ENCODE measurements at places on chromosomes 3 and 15.

- no peak for DNase-seq
Observed at GRCh38 chr3:41933154-41933676, 28.7 kb downstream of the ULK4 start.

GRCh38 chr15:57298843-57299550 lies 77.3 kb upstream of the CGNL1 start:
- no peak for DNase-seq

DNA sequence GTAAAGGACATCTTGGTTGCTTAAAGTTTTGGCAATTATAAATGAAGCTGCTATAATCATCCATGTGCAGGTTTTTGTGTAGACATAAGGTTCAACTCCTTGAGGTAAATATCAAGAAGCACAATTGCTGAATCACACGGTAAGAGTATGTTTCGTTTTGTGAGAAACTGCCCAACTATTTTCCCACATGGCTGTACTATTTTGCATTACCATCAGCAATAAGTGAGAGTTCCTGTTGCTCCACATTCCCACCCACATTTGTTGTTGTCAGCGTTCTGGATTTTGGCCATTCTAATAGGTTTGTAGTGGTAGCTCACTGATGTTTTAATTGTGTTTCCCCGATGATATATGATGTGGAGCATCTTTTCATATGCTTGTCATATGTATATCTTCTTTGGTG lies 118.5 kb upstream of the KCNMB2 start:
- no peak for DNase-seq

DNA sequence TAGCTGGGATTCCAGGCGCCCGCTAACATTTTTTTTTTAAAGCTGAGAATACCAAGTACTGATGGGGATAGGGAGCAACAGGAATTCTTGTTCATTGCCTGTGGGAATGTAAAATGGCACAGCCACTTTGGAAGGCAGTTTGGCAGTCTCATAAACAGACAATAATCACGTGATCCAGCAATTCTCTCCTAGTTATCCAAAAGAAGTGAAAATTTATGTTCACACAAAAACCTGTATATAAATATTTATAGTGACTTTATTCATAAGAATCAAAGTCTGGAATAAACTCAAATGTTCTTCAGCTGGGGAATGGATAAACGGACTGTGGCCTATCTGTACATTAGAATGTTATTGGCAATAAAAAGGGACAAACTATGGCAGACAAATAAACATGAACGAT lies 72.5 kb upstream of the NEO1 start:
- no peak for DNase-seq

DNA sequence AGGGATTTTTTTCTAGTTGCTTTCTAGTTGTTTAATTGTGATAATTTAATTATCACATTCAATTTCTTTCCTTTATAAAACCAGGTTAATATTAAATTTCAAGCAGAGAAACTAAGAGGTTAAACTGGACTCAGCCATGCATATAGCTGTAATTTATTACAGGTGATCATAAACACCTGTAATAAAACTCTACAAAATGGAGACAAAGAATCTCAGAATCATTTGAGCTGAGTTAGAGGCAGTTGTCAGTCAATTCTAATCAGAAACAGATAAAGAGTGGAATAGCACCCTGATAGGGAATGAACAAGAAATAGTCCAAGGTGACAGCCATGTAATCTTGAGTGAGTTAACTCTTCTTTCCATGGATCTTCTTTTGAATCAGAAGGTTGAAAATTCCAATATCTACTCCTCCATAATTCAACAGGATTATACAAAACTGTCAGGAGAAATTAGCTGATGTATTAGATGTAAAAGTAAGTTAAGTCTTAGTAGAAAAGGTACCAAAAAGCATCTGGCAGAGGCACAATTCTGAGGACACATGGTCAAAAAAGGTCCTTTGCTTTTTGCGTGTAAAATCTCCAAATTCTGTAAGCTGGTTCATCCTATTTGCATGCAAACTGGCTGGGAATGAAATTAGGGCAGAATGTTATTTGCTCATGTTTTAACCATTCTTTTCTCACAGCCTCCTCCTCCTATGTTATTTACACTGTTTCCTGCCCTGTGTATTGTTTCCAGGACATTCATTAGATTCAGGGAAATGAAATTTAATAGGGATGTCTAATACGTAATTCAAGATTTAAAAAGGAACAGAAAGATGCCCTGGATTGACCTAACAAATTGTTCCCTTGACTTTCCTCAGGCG lies 39.4 kb upstream of the B3GNT5 start:
- no peak for DNase-seq
